ENCODE measurements at places on chromosomes 1 and 21.

- DNase-seq = no peak
Observed at GRCh38 chr1:230061801-230062200, 5.2 kb upstream of the GALNT2 start.

- DNase-seq = no peak
Observed at GRCh38 chr1:9665193-9665592, 13.7 kb downstream of the PIK3CD start.

DNA sequence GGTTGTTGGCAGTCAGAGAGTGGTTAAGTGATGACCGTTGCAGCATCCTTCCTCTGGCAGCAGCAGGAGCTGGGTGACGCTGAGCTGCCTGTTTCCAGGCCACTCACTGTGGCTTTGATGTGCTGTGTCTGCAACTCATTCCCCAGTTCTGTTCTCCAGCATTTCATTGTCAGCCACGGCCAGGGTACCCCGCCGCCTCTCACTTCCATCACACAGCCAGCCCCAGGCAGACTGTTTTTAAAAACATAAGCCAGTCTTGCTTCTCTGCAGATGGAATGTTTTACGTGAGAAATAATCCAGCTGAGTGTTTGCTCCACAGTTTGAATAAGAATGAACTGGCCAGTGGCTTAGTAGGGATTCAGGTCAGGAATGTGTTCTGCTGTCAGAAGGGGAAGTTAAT is 21.5 kb upstream of the ST6GALNAC3 start:
- DNase-seq = no peak

DNA sequence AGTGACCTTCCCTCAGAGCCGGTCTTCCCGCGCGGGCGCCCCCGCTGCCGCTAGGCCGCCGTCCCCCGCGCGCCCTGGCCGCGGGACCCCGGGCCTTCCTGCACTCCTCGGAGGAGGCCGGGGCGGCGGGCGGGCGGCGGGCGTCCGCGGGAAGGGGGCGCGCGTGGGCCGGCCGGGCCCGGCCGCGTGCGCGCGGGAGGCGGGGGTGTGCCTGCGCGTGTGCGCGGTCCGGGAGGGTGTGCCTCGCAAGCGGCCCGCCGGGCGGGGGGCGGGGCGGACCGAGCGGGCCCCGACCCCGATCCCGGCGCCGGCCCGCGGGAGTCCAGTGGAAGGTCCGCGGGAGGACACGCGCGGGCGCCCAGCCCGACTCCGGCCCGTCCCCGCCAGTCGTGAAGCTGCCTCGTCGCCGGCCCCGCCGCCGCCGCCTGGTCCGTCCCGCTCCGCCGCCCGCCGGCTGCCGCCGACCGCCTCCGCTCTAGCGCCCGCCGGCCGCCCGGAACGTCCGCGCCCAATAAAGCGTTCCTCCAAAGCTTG is 438 bp downstream of the MRPS6 start:
- DNase-seq = no peak

- no peak for DNase-seq
Observed at GRCh38 chr1:17772615-17773212, 17.6 kb downstream of the ACTL8 start.

DNA sequence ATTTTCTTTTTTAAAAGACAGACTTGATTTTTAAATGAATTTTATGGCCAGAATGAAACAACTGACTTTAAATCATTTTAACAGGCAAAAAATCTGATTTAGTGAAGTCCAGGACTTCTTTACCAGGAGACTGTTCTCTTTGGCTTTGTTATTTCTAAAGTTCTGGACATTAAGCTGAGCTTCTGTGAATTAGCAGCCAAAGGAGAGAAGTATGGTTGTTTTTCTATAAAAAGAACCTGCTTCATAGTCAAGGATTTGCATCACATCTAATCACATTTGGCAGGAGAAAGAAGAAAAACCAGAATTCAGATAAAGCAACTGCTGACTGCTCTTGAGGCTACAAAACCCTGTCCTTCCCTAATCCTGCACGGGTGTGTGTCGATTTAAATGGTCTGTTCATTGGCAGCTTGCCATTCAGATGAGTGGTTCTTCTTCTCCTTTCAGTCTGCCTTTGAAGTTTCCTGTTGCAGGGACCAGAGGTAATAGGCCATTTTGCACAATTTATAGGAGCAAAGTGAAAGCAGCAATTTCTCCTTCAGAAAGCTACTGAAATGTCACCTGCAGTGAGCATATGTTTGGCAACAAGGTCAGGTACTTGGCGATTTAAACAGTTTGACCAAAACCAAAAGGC is 215.4 kb downstream of the OLFM3 start:
- DNase-seq = no peak

Data from activated T-cell treated with anti-CD3 and anti-CD28 coated beads, Interleukin-2, amount 50 U/mL, for 48 hours (primary cell).